ENCODE measurements at places on chromosomes 2 and 18.

- DNase-seq: peak; percentile 72
Observed at GRCh38 chr2:70964596-70965386, 13.6 kb upstream of the ANKRD53 start.

- no peak for DNase-seq
Observed at GRCh38 chr18:5464251-5464650, 79.5 kb downstream of the EPB41L3 start.

- no peak for DNase-seq
Observed at GRCh38 chr2:191049728-191050639, 36.0 kb upstream of the STAT1 start.

- no peak for DNase-seq
Observed at GRCh38 chr2:230957756-230958391, 32.8 kb upstream of the GPR55 start.

DNA sequence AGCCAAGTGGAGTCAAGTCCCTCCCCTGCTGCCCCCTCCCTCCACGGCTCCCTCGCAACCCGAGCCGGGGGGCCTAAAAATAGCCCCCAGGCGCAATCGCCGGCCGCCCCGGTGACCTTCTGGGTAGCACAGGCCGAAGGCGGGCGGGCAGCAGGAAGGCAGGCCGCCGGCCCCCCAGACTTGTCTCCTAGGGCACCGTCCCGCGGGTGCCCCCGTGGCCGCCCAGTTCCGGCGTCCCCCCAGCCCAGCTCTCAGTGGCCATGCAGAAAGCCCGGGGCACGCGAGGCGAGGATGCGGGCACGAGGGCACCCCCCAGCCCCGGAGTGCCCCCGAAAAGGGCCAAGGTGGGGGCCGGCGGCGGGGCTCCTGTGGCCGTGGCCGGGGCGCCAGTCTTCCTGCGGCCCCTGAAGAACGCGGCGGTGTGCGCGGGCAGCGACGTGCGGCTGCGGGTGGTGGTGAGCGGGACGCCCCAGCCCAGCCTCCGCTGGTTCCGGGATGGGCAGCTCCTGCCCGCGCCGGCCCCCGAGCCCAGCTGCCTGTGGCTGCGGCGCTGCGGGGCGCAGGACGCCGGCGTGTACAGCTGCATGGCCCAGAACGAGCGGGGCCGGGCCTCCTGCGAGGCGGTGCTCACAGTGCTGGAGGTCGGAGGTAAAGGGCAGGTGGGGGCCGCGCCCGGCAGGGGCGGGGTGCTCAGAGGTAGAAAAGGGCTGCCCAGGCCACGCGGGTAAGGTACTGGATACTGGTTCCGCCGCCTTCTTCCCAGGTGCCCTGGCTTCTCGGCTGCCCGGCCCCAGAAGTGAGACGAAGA lies at the start of gene SPEG:
Gene SPEG, plus strand, starts transcription at position 126 of the 808 bp plus-strand sequence. Its CDS starts 135 bp downstream, at position 261.
- DNase-seq: no peak

GRCh38 chr2:71460595-71461303 lies 7.4 kb downstream of the DYSF start:
- no peak for DNase-seq
